ENCODE measurements at places on chromosomes 12 and 14.

- DNase-seq: peak; percentile 32
These were observed 41.5 kb upstream of the LTBP2 start for GRCh38 chr14:74653386-74654138.

GRCh38 chr12:67222302-67222701 lies 46.9 kb upstream of the CAND1 start:
- DNase-seq: no peak

DNA sequence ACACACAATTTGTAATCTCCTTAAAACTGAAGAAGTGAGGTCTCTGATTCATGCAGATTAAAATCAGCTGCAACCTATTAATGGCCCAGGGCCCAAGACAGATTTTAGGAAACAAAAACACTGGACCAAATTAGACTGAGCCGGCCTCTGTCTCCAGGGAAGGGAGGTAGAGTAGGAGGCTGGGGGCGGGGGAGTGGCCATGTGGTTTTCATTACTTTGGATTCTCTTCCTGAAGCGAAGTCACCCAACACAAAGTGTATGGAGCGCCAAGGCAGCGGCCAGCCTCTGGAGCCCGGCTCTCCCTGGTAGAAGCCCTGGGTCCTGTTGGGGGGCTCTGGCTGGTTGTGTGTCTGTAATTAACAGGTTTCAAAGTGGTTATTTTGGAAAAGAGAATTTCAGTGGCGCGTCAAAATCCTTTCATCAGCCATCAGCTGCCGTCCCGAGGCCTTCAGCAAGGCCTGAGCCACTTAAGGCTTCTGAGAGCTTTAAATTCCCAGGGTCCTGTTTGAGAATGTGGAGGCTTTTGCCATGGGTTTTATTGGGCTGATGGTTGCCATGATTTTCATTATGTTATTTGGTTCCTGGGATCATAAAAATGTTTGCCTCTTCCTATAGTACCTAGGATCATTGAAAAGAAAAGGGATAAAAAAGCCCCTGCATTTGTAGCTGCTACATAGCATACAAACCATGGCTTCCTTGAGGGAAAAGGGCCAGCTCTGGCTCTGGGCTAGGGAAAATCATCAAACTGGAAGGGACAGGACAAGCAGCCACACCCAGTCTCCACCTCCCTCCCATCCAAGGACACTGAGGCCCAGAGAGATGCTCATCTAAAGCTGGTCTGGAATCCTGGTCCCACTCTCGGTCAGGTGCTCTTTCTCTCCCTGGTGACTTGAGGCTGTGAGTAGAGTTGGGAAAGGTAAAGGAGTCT lies 282.4 kb downstream of the ZFP36L1 start:
- DNase-seq: no peak

GRCh38 chr12:51262758-51263177 lies 7.4 kb downstream of the SMAGP start:
- no peak for DNase-seq

- no peak for DNase-seq
These were observed 128.0 kb downstream of the NUAK1 start for GRCh38 chr12:106010741-106011140.

DNA sequence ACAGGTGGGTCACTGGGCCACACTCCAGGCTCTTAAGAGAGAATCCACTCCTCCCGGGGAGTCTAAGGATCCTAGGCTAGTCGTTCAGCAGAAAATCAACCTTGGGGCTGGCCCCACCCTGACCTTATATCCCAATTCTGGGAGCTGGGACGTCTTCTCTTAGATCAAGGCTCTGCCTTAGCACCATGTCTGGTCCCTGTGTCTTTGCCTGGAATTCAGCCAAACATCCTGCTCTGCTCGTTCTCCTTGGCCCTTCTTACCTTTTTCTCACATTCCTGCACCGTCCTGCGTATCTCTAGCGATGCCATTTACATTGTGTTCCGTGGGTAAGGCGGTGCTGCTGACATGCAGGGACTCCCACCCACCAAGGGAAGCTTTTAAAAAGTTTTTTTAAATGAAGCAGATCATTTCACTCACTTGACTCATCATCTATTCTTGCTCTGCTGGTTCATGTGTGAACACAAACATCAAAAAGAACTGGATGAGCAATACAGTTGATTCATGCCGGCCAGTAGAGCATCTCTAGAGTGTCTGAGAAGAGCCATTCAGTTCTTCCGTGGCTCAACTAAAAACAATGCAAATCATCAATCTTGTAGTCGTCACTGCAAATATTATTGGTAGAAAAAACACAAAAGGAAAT lies 50.2 kb downstream of the KCNK13 start:
- no peak for DNase-seq

DNA sequence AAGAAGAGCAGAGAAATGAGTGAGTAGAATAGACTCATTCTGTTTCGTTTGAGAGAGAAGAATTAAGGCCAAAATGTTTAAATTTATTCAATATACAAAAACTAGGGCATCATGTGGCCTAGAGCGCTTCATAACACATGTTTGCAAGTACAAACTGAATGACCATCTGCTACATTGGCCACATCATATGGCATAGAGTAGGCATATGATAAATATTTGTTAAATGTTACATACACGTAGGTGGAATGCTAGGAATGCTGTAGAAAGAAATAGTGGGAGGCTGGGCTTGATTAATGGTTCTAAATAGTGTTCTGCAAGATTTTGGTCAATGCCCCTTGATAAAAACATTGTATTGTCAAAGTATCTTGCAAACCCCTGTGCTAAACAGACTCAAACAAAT lies 10.8 kb downstream of the MGP start:
- no peak for DNase-seq

DNA sequence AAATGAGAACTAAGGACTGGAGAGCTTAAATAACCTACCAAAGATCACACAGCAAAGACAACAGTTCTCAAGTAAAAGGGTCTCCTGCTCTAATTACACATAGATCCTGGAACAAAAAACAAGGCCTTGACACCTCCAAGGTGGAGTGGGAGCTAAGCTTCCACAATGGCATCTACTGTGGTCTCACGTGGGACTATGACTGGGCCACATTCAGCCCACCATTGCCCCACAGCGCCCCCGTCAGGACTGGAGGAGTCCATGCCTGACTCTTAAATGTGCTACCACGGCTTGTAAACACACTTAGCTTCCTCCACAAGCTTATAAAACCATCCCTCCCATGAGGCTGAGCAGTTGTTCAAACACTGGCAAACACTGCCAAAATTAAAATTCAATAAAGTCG lies 88.5 kb downstream of the GCH1 start:
- DNase-seq: no peak

- no peak for DNase-seq
These were observed 811.5 kb upstream of the SEL1L start for GRCh38 chr14:82345184-82345583.

DNA sequence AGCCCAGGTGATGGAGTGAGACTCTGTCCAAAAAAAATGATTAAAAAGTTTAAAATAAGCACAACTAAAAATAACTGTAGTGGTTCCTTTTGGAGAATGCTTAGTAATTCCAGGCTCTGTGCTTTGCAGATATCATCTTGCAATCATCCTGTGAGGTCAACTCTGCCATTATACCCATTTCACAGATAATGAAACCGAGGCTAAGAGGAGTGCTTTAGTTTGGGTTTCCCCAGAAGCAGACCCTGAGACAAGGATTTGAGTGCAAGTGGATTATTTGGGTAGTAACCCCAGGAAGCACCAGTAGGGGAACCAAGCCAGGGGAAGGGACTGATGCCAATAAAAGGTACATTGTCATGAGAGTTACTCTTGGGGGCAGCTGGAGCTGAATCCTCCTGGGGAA lies 44.7 kb downstream of the RIN3 start:
- no peak for DNase-seq

DNA sequence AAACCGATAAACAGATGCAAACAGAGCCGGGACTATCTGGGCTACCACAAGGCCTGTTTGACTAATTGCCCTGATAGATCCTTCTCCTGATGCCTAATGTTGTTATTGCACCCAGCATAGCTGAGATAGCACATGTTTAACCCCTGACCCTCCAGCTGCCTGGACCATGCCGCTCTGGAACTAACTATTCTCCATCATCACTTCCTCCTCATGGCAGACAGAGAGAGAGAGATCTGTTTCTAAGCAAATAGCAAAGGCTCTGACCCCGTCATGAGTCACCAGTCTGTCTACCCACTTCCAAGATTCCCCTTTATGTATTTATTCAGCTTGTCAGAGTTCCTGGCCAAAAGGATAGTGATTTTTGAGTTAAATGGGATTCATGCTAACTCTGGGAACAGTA lies 58.2 kb upstream of the FLRT2 start:
- no peak for DNase-seq

DNA sequence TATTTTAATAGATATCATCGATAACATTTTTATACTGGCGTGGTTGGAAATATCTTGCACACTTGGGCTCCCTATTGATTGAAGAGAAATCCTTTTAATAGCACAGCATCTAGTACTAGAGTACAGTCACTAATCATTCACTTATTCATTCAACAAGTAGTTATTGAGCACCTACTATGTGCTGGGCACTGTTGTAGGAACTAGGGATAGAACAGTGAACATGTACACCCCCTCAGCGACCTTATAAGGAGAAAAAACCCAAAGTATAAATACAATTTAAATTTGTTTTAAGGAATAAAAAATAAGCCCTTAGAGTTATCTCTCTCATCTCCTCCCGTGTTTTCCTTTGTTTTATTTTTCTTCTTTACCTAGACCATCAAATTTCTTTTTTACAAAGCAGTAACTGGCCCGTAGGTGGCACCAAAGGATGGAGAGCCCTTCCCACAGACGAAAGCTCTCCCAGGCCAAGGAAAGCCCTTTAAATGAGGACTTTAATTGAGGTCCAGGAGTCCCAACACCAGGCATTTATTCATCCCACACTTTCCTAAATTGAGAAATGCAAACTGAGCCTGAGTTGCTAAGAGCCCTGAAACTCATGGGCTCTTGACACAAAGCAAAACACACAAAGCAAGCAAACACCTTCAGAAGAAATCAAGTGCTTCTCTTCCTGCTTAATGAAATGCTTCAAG lies 29.0 kb downstream of the PEBP1 start:
- no peak for DNase-seq

GRCh38 chr14:39946807-39947206 lies 514.6 kb upstream of the FBXO33 start:
- DNase-seq: no peak

- no peak for DNase-seq
These were observed 279.4 kb downstream of the FOXN3 start for GRCh38 chr14:89137526-89138163.

DNA sequence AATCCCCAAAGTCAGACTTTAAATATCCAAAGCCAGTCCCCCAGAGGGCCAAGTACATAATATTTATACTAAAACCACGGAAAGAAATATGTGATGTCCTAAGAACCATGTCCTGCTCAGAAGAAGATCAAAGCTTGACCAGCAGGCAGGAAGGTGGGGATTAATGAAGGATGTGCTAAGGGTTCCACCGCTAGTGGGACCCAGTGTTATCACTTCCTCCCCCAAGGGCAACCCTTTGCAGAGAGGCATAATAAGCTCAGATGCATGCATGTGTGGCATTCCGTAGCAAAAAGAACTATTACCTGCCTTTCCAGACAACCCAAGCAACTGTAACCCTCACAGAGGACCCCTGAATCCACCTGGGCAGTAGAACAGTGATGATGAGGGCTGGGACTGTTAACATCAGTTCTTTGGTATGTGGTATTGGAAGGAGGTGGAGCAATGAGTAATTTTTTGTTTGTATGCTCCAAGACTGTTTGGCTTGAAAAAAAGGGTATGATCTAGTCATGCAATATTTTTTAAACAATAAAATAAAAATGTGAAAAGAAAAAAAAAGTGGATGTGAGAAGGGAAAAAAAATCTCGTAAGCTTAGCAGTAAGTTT lies 71.7 kb upstream of the ETV6 start:
- no peak for DNase-seq

DNA sequence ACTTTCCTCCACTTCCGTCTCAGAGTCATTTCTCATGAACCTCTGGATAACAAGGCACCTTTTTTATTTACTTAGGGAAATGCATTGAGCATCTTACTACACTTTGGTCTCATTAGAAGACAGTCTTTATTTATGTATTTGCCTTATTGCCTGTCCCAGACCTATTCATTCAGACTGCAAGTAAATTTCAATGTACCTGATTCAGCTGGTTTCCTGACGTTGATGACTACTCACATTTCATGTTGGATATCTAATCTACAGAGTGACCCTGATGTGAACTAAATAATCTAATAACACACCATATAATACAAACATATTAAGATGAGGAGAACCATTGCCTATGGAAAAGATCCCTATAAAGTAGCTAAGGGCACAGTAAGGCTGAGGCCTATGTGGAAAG lies 267.7 kb downstream of the SLC6A15 start:
- DNase-seq: no peak

DNA sequence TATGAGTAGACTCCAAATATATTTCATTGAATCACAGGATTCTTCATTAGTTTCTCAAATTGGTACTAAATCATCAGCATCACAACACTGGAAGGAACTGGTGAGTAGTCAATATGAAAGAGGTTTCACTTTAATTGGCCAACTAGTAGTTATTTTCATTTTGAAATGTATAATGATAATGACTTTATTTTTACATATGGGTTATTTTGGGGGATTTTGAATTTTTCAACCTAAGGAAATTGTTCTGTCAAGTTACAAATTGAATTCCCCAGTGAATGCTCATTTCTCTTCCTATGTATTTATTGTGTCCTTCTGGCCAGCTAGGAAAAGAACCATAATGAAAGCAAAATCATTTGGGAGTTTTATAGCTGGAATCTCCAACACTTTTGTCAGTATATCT lies 174.2 kb upstream of the ATP2B1 start:
- no peak for DNase-seq

GRCh38 chr12:57008178-57008577 lies 1.8 kb upstream of the ZBTB39 start:
- DNase-seq: peak; percentile 56

- no peak for DNase-seq
These were observed 37.8 kb upstream of the DDHD1 start for GRCh38 chr14:53190938-53191337.

- peak; percentile 87 for DNase-seq
These were observed at the start of gene TMEM260 for GRCh38 chr14:56579345-56580220. Gene TMEM260, plus strand, starts transcription at chr14:56579798. Its CDS starts 117 bp downstream, at chr14:56579915.

GRCh38 chr14:89041257-89041582 lies 216.8 kb downstream of the TTC8 start:
- DNase-seq: no peak

GRCh38 chr12:121918679-121919038 lies 267 bp downstream of the CFAP251 start:
- no peak for DNase-seq

- no peak for DNase-seq
These were observed 20.4 kb downstream of the BATF start for GRCh38 chr14:75542588-75543091.

DNA sequence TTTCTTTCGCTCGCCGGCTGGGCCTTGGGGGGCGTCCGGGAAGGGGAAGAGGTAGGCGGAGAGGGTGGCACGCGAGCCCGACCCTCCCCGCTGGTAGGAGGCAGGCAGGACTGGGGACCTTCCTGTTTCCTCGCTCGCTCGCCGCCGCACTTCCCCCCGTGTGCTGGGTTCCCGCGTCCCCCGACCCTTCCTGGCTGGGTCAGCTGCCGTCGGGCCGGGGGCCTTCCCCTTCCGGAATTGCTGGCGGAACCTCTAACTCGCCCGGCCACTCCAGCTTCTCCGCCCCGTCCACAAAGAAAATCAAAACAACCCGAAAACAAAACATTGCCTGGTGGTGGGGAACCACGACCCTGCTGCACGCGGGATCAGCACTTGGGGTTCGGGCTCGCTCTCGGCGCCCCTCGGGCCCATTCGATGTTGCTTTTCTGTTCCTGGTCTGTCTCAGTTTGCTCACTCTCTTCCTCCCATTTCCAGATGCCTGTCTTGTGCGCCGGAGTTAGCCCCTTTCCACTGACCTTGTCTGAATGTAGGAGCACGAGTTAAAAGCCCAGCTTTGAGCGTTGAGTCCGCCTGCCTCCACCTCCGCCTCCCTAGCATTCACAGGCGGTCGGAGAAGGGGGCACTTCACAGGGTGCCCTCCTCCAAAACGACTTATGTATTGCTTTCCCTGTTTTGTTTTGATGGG lies 581 bp downstream of the PAPOLA start:
- DNase-seq: peak; percentile 38
